ENCODE measurements at places on chromosomes 7 and 10. TPM values are rescaled to one million over a fixed set of nuclear protein-coding genes. Genes with fewer than 3 reads are reported as not detected.

Gene DLX5
- not detected for total RNA-seq

DNA sequence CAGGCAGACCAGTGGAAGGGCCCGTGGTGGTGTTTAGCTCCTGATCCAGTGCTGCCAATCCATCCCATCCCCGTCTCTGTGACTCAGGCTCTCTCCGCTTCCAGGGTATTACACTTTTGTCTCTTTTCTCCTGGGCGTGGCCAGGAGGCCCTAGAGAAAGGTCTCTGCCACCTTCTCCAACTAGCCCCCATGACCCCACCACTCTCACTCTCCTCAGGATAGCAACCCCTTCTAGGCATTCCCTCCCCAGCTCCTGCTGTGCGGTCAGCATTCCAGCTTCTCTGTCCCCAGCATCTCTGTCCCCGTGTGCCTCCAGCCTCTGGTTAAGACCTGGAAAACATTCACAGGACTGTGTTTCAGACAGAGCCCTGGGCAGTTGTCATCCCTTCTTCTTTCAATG lies 36.2 kb upstream of the R3HCC1L start:
- no peak overlapping the region for H3K4me3 ChIP-seq
- no peaks in the 10 kb centered on the region for H3K36me3 ChIP-seq
- H3K27me3 ChIP-seq = no peaks in the 10 kb centered on the region
- H3K4me1 ChIP-seq = no peaks in the 10 kb centered on the region
- H3K27ac ChIP-seq = no peak overlapping the region

GRCh38 chr10:50033481-50033880 lies 34.3 kb upstream of the WASHC2A start:
- no peaks in the 10 kb centered on the region for H3K27me3 ChIP-seq
- H3K4me1 ChIP-seq = no peaks in the 10 kb centered on the region
- H3K4me3 ChIP-seq = no peak overlapping the region
- no peak for DNase-seq
- no peaks in the 10 kb centered on the region for H3K36me3 ChIP-seq

- H3K27ac ChIP-seq = no peak overlapping the region
- peak overlapping the region; percentile 5 for H3K4me3 ChIP-seq
- peak; percentile 32 for DNase-seq
- no peaks in the 10 kb centered on the region for H3K36me3 ChIP-seq
- H3K27me3 ChIP-seq = no peaks in the 10 kb centered on the region
These were observed 75.9 kb upstream of the HGF start for GRCh38 chr7:81845744-81846241.

Gene NAT16
- not detected for total RNA-seq

GRCh38 chr10:103457176-103457712 lies 1.5 kb downstream of the CALHM1 start:
- H3K27me3 ChIP-seq = no peaks in the 10 kb centered on the region
- DNase-seq = peak; percentile 76
- H3K4me1 ChIP-seq = peaks cover 33% of the 10 kb centered on the region
- no peaks in the 10 kb centered on the region for H3K36me3 ChIP-seq
